D341Med (cell line): ENCODE measurements at places on chromosomes 5 and 9.

DNA sequence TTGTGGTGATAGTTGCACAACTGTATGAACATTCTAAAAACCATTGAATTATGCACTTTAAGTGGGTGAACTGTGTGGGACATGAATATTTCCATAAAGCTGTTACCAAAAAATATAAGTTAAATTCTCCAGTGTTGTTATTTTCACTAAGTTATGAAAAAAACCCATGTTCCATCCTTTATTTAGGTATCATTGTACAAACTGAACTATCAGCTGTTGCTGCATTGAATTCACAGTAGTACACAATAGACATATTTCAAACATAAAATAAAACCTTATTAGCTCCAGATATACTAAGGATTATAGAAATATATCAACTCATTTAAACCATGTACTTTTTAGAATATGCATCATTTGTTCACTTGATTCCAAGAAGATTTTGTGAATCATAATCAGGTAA, 192.1 kb downstream of the COMMD10 start:
- no peak for DNase-seq

GRCh38 chr5:140299056-140299455, 3.8 kb downstream of the PFDN1 start:
- no peak for DNase-seq

DNA sequence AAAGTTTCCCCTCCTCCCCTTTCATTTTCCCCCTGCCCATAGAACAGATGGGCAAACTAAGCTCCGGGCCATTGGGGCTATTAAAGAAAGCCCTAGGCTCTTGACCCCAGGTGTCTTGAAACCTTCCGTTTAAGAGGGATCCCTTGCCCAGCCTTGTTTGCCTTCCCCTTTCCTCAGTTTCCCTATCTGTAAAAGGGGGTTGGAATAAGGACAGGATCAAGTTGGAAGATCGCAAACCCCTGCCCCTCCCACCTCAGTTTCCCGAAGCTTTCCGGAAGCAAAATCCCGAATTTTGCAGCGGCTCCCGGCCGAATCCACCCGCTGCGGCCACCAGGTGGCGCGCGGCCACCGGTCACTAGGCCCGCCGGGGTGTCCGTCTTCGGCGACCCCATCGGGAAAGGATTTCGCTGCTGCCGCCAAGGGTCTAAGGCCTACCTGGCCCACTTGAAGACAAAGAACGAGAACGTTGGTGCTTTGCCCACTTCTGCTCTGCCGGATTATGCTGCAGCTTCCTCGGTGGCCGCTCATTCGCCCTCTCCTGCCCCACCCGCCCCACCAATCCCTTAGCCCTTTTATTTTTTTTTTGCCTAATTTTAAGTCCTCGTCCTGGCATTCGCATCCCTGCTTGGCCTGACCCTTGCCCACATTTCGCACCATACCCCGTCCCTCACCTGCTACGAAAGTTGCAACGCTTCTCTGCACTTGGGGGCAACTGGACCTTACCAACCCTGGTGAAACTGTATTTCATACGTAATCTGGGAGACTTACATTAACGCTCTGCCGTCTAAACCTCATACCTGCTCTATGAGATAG, 962 bp upstream of the NR6A1 start:
- peak; percentile 82 for DNase-seq

DNA sequence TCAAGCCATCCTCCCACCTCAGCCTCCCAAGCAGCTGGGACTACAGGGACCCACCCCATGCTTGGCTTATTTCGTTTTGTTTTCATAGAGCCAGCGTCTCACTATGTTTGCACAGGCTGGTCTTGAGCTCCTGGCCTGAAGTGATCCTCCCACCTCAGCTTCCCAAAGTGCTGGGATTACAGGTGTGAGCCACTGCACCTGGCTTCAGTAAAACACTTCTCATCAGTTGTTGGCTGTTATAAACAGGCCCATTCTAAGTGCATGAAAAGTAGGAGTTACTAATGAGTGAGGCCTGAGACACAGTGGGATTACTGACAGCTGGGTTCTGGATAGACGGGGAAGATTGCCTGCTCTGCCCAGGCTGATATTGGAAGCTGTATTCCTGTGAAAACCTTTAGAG, 3.5 kb downstream of the CRB2 start:
- no peak for DNase-seq

GRCh38 chr5:11619339-11620024, 284.8 kb downstream of the CTNND2 start:
- no peak for DNase-seq

DNA sequence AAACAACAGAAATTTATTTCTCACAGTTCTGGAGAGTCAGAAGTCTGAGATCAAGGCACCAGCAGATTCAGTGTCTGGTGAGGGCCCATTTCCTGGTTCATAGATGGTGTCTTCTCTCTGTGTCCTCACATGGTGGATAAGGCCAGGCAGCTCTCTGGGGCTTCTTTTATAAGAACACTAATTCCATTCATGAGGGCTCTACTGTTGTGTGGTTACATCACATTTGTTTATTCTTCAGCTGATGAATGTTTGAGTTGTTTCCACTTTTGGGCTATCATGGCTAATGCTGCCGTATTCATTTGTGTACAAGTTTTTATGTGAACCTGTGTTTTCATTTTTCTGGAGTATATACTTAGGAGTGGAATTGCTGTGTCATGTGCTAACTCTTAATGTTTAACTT, 35.2 kb downstream of the DDX4 start:
- DNase-seq, result no peak

DNA sequence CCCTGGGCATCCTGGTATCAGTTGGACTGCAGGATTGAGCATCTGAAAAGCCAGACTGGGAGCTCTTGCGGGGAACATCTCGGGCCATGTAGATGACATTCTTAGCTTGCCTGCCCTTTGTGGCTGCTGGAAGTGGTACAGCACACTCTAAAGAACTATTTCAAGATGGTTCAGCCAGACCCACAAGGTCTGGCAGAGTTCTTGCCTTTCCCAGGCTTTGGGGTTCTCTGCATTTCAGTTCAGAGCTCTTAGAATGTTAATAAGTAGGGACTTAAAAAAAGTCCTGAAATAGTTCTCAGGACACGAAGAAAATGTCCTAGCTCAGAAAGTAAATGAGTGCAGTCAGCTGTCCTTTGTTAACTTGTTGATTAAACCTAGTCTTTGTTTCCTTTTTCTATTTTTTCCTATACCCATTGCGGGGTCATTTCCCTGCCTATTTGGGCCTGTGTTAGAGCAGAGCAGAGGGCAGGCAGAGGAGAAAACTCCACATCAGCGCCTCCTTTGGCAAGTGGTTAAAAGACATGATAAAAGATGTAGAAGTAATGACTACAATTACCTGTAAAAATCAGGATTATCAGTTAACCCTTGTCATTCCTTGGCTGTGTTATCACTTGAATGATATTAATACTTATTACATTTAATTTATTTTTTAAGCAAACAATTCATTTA, 291.5 kb downstream of the ZSWIM6 start:
- DNase-seq, result no peak

DNA sequence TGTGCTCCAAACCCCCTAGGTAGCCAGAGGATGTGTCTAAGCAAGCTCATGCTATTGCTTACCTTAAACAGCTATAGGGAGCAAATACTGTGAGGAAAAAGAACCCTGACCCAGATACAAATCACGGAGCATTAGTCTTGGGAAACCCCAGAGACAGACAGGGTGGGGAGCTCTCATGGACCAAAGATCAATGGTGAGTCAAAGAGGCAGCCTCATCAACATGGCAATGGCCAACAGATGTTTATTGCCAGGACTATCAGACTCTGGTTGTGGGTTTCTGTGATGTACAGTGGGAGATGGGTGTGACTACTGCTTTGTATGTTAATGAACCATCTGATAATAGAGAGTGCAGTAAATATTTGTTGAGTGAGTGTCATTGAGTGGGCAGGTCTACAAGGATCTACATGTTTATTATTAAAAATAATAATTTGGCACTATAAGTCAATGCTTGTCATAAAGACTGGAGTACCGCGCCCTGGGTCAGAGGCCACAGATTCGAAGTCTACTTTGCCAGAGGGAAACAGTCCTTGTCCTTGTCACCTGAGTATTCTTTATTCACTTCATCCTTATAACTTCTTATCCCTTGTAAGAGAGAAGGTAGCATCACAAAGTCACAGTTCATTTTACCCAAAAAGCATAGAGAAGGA, 56.5 kb upstream of the RAI14 start:
- no peak for DNase-seq

DNA sequence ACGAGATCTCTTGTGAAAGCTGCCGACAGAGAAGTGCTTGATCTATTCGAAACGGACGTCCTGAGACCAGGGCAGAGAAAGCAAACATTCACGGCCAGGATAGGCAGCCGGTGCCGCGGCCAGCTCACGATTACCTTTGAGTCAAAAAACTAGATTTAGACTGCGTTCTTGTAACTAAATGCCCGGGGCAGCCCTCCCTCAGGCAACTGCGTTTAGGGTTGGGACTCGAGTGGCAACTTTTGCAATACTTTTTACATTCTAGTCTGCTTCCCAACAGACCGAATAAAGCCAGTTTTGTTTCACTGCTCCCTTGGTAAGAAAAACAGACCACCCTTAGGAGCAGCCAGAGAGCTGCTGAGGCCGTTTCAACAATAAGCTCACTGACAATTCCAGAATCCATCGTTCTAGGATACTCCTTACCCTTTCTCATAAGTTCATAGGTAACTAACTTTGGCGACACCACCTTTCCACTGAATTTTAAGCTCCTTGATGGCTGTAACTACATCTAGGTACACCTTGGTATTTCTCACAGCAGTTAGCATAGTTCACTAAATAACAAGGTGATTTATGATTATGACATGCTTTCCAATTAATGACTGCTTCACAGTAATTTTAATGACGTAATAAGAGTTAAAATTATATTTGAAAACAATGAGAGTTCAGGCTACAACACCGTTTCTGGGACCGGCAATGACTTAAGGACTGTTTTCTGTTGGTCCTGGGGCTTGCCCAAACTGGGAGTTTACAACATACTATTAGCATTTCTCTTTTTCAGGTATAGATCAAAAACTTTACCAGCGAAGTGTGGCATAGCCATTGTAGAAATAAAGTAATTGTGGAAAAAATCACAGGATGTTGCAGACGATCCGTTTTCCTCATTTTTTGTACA, 899 bp upstream of the RAPGEF6 start:
- DNase-seq, result peak; percentile 35

GRCh38 chr5:57903458-57903857, 420.8 kb upstream of the ACTBL2 start:
- DNase-seq, result no peak

DNA sequence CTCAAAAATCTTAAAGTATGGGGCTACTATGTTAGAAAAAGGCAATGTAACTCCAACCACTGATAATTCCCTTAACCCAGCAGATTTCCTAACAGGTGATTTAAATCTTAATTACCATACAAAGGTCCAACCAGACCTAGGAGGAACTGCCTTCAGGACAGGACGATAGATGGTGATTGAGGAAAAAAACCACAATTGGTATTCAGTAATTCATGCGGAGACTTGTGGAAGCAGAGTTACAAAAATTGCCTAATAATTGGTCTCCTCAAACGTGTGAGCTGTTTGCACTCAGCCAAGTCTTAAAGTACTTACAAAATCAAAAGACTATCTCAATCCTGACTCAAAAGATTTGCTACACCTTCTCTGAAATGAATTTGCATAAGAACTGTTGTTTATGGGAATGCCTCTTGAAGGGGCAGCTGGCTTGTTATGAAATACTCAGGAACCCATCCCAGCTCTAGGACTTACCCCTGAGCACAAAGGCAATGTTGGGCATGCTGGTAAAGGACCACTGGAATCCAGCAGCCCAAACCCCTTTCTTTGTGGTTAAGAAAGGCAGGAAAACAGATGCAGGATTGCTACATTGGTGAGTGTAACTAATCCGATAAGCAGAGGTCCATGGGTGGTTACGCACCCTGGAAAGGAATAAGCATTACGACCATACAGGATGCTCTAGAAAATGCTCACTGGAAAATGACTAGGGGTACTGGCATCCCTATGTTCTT, 26.7 kb upstream of the EPB41L4A start:
- DNase-seq, result no peak

DNA sequence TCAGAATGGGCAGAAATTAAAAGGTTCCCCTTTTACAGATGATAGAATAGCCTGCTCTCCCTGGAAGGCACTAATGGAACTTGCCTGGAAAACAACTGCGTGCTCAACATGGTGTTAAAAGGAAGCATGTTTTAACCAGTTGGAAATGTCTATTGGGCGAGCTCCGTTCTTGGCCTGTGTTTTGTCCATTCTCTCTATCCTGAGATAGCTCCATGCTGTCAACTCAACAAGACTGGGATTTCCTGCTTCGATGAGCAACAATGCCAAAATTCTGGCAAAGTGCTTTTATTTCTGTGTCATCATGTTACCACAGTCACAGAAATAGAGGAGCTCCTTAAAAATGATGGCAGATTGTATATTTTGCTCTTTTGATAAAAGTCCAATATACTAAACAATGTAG, 198.3 kb downstream of the PLK2 start:
- no peak for DNase-seq

GRCh38 chr5:147920420-147921030, 14.2 kb upstream of the C5orf46 start:
- no peak for DNase-seq

- DNase-seq, result no peak
Observed at GRCh38 chr9:100277166-100277979, 75.4 kb downstream of the TEX10 start.

DNA sequence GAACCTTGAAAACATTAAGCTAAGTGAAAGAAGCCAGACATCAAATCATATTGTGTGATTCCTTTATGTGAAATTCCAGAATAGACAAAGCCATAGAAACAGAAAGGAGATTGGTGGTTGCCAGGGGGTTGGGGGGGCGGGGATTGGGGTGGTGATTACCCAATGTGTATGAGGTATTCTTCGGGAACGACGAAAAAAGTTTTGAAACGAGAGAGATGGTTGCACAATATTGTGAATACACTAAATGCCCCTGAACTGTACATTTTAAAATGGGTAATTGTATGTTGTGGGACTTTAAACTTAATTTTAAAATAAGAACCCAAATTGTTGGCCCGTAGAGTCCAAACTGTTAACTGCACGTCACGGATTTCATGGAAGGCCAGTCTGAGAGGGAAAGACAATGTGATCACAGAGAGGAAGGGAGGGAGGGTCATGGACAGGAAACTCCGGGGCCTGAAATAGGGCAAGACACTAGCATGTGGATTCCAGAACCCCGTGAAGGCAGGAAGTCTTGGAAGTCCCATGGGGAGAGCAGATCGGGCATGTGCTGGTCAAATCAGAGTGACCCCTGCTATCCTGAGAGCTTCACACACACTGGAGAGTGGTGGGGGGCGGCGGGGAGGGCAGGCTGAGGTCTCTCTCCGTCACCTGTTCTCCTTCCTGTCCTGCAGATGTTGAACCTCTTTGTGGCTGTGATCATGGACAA, 218.4 kb downstream of the CACNA1B start:
- DNase-seq, result no peak

GRCh38 chr9:34988218-34989002, 1.1 kb upstream of the DNAJB5 start:
- no peak for DNase-seq

- DNase-seq, result no peak
Observed at GRCh38 chr5:17413691-17414090, 84.3 kb upstream of the TAF11L2 start.
